Lower leg skin (tissue), 4 donors: ENCODE measurements at places on chromosomes 3 and 15. TPM values are rescaled to one million over a fixed set of nuclear protein-coding genes. Genes with fewer than 3 reads are reported as not detected.

The SST gene
- not detected for total RNA-seq

The POLQ gene
- total RNA-seq, result 0.44 TPM

The WDR72 gene
- 1.0 TPM for total RNA-seq

DNA sequence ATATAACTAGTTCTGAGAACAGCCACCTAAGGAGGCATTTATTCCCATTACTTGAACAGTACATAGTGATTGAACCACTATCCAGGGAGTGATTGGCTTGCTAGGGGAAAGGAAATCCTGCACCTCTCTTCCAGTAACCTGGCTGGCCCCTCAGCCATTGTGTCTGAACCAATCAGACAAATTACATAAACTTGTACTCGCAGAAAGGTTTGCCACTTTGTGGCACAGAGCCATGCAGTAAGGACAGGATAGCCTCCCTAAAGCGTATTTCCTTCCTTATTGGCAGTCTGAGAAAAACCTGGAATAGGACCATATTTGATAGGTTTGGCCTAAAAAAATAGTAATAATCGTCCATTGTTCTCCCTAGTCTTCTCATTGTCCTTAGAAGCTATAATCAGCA, 19.0 kb downstream of the CMSS1 start:
- DNase-seq, result no peak

DNA sequence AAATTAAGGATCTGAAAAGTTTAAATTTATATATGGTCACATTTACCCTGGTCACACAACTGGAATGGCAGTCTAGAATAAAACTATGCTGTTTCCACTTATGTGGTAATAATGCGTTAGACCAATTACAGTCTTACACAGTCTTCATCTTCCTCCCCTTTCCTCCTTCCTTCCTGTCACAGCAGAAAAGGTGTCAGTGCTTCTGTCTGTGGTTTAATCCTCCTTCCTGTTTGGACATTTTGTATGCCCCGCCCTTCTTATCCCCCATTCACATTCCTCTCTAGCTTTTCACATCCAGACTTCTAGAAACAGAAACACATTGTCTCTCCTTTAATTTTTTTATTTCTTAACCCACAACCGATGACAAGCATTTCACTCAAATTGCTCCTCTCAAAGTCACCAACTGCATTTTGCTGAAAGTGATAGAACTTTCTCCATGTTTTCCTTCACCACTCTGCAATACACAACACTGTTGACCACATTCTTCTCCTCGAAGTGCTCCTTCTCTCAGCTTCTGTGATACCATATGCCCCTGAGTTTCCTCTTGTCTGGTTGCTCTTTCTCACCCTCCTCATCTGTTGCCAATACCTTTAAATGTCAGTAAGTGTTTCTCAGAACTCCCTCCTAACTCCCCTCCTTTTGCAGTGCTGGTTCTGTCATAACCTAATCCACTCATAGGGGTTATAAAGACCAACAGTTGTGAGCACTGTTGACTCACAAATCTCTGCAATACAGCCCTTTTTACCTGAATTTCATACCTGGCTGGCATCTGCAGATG, 271.6 kb downstream of the UBE2E2 start:
- no peak for DNase-seq

DNA sequence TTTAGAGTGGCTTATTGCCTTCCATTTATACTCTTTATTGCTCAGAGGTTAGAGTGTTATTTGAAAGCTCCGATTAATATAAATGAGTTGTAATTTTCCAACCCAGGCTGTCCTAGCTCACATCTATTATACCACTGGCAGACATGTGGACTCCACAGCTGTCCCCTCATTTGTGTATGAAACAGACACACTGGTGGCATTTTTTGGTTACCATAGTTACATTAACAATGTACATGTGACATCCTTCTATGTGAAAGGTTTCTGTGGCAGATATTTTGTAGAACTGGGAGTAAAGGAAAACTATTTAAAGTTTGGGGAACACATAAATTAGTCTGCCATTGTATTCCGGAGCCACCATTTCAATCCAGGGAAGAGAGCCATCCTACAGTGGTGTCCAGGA, 5.3 kb downstream of the LRRN1 start:
- DNase-seq, result no peak

DNA sequence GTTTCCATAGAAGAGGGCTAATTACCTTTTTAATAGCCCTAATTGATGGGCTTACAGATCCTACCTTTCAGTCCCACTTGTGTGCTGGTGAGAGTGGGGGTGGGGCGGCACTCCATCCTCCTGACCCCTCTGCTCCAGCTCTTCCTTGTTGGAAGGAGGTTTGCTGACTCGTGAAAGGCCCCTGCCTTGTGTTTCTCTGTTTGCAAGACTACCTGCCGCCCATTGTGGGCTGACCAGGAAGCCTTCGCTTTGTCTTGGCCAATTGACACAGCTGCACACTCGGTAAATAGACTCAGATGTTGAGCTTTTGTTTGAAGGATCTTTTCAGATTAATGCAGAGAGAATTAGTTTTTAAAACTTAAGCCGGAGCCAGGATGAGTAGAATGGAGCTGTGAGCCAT, 197.3 kb upstream of the HES1 start:
- DNase-seq, result no peak

- DNase-seq, result no peak
Observed at GRCh38 chr3:187963677-187964385, 190.1 kb upstream of the LPP start.

- DNase-seq, result no peak
Observed at GRCh38 chr3:13026534-13026933, 46.7 kb downstream of the IQSEC1 start.

DNA sequence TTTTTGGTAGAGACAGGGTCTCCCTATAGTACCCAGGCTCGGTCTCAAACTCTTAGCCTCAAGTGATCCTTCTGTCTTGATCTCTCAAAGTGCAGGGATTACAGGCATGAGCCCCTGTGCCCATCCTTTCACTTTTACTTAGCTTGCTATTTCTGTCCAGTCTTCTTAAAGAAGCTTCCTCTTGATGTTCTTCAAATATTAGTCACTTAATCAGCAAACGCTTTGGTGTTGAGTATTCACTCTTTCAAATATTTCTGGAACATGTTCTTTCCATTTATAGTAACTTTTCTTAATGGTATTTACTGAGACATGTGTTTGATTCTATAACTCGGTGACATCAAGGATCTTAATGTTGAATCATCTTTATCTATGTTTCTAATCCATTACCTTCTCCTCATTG, 122.1 kb downstream of the CNTN6 start:
- no peak for DNase-seq

- DNase-seq, result no peak
Observed at GRCh38 chr3:122533931-122534334, 19.2 kb upstream of the KPNA1 start.

GRCh38 chr3:33629219-33629618, 88.8 kb downstream of the CLASP2 start:
- DNase-seq, result no peak

DNA sequence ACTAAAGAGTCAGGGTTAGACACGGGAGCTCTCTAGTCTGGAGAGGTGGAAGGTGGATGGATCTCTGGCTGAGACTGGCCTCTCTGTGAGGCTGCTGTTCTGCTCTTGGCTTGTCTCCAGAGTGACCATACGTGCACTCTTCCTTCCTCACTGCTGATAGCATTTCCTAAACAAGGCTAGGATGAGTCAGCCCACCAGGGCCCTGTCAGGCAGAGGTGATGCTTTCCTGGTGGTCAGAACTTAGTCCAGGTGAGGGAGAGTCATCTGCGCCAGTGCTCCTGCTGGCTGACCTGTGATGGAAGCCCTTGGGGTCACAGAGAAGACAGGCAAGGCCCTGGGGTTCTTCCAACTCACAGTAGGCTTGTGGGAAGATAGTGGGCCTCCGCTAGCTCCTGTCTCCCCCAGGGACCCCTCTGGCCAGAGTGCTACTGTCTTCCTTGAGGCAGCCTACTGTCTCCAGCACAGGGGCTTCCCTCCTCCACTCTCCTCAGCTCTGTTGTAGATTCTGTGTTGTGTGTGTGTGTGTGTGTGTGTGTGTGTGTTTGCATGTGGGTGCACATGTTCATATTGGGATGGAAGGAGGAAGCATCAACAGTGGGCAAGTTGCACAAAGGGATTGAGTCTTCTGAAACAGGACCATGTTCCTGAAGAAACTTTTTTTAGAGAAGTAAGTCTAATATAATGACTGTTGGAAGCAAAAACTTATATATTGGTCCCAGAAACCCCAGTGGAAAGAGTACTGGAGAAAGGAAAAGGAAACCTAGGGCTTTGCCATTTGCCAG, 16.5 kb downstream of the ALPK3 start:
- DNase-seq, result no peak

- no peak for DNase-seq
Observed at GRCh38 chr3:12750223-12750622, 8.8 kb downstream of the TMEM40 start.

- DNase-seq, result no peak
Observed at GRCh38 chr3:35832140-35832571, 192.8 kb downstream of the ARPP21 start.
